Activated CD4-positive, alpha-beta T cell treated with anti-CD3 and anti-CD28 coated beads for 4 hours (primary cell): ENCODE measurements at places on chromosomes 2 and 18.

- DNase-seq, result no peak
Observed at GRCh38 chr2:158239271-158239670, 137.6 kb downstream of the UPP2 start.

GRCh38 chr2:88091943-88092342 is 24.3 kb downstream of the SMYD1 start:
- DNase-seq, result no peak

DNA sequence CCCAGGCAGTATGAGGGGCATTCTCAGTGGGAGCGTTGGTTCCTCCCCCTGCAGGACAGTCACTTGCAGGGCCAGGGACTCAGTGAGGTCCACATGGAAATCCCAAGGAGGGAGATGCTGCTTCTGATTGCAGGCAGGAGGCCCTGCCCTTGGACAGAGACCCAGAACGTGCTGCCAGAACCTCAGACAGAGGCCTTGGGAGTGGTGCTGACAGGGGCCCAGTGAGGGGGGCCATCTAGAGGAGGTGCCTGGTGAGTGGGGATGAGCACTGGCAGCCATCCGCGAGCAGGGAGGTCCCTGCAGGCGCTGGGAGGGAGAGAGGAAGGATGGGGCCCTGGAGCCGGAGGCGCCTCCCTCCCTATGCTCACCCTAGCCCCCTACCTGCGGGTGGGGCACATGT is 133.1 kb downstream of the DYSF start:
- DNase-seq, result no peak

DNA sequence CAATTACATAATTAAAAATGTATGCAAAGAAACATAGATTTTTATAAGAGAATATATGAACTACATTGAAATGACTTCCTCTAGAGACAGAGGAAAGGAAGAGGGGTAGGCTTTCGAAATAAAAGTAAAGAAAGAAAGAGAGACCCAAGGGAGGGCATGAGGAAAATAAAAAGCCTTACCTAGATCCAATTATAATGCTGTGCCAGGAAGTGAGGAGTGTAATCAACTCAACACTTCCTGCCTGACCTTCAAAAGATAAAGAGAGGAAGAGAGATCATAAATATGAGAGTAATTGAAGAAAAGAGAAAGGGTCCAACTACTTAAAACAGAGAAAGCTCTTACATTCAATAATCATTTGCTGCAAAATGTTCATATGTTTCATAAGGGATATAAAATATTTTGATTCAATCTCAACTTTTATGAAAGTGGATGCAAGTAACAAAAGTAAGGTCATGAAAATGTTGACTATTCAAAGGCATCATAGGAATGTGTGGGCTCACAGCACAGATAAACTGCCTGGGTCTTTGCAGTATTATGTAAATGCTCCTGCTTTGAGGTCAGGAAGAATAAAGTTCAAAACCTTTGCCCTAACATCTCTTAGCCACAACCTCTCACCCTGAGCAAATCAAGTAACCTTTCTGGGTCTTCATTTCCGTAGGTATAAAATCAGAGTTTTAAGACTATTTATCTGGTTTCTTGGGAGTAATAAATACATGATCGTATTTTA is 1237.7 kb downstream of the LRP1B start:
- no peak for DNase-seq

DNA sequence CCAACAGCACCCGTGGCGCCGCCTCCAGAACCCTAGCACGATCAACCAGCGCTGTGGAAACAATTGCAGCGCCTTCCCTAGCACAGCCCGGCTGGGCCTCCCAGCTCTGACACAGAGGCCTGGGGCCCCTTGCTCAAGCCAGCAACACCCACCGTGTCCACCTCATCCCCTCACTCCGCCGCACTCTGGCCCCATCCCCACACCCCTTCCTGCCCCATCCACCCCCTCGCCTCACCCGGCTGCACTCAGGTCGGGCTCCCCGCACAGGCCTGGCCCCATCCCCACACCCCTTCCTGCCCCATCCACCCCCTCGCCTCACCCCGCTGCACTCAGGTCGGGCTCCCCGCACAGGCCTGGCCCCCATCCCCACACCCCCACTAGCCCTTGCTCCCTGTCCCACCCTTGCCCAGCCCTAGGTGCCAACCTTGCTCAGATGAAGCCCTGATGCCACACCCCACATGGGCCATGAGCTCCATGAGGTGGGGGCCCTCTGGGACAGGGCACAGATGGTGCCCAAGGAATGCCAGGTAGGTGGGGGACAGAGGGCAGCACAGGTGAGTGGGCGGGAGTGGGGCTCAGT is 28.7 kb downstream of the KIF1A start:
- DNase-seq, result no peak

- DNase-seq, result no peak
Observed at GRCh38 chr2:24477229-24477628, 13.8 kb upstream of the NCOA1 start.

GRCh38 chr2:103364177-103364576 is 602.3 kb downstream of the TMEM182 start:
- no peak for DNase-seq
